ENCODE measurements at places on chromosomes 5 and 9.

DNA sequence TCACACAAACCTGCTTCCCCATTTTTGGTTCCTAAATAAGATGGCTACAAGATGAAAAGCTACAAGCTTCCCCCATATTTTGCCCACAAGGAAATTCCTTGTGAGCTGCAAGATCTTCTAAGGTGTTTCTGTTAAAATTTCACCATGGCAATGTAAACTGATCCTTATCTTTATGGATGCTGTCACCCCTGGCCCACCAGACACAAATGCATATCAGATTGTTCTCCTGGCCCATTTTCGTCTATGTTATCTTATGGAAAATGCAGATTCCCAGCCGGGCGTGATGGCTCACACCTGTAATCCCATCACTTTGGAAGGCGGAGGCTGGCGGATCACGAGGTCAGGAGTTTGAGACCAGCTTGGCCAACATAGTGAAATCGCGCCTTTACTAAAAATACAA is 65.1 kb upstream of the IL6ST start:
- DNase-seq = no peak

DNA sequence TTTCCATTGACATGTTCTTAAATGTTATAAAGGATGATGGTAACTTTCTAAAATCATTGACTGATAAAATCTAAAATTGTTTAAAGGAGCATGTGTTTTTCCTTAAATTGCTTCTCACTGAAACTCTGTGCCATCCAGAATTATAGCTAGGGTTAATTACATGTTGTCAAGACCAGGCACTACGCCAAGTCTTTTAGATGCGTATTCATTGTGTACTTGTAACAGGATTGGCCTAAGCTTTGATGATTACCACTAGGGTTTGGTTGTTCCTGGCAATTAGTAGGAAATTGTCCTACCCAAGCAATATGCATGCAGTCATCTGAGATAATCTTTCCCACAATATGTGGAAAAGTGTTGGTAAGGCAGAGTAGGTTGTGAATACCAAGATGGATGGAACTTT is 43.8 kb downstream of the PRKACG start:
- DNase-seq = no peak

DNA sequence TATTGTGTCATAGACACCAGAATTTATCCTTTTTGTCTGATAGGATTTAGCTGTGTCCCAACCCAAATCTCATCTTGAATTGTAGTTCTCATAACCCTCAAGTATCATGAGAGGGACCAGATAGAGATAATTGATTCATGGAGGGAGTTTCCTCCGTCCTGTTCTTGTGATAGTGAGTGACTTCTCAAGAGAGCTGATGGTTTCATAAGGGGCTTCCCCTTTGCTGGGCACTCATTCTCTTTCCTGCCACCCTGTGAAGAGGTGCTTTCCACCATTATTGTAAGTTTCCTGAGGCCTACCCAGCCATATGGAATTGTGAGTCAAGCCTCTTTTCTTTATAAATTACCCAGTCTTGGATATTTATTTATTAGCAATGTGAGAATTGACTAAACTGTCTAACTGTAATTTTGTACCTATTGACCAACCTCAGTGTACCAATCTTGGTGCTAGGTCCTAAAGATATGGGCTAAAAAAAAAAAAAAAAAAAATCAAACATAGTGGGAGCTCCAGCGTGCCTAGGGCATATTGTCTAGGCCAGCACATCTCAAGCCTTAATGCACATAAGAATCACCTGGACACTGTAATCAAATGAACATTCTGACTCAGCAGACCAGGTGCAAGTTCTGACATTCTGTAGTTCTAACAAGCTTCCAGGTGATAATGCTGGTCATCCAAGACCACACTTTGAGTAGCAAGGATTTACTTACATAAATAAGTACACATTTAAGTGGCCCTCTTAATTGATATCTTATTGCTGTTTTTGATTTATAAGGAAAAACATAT is 30.5 kb downstream of the ST8SIA4 start:
- no peak for DNase-seq

- no peak for DNase-seq
Measured at GRCh38 chr9:89077519-89077918, 86.3 kb downstream of the S1PR3 start.

DNA sequence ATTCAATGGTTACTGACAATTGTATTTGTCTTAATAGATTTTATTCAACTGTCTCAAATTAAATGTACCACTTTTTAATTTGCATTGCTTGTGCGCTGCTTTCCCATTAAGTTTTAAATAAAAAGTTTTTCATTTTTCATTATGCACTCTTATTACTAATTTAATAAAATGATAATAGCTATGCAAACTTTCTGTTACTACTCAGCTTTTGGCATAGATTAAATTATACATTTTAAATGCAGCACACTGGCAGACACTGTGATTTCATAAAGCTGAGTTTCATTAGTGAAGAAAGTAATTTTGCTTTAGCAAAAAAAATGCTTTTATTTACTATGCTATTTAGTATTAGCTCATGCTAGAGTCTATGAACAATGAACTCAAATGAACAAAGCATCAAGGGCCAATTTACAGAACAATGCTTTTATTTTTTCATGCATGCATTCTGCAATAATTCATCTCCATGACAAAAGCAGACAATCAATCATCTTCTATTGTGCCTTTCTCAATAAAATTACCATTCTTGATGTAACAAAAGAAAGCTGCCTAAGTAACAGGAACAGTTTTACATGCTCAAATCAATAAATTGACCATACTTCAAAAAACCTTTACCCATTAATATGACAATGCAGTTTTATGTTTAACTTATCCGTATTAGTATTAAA is 595.2 kb upstream of the ARRDC3 start:
- DNase-seq = no peak

DNA sequence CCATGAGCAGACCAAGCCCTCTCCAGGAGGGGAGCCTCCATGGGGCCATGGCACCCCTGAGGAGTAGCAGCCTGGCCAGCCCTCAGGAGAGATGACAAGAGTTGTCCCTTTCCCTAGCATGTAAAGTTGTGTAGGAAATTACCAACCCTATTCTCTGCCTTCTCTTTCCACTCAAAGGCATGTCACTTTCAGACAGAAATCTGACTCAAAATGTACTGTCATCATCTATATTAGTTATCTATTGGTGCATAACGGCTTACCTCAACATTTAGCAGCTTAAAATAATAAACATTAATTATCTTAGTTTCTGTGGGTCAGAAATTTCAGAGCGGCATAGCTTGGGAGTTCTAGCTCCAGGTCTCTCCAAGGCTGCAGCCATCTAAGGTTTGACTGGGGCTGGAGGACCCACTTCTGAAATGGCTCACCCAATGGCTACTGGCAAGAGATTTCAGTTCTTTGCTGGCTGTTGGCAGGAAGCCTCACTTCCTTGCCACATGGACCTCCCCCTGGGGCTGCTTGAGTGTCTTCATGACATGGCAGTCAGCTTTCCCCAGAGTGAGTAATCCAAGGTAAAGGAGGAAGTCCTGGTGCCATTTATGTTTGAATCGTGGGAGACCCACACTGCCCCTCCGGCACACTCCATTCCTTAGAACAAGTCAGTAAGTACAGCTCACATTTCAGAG is 632.3 kb downstream of the CCDC171 start:
- no peak for DNase-seq

GRCh38 chr5:164627021-164627420 is 1121.6 kb downstream of the MAT2B start:
- DNase-seq = no peak
